Activated CD4-positive, alpha-beta T cell treated with anti-CD3 and anti-CD28 coated beads, Interleukin-2, amount 50 U/mL, for 48 hours (primary cell): ENCODE measurements at places on chromosomes 16 and 17.

DNA sequence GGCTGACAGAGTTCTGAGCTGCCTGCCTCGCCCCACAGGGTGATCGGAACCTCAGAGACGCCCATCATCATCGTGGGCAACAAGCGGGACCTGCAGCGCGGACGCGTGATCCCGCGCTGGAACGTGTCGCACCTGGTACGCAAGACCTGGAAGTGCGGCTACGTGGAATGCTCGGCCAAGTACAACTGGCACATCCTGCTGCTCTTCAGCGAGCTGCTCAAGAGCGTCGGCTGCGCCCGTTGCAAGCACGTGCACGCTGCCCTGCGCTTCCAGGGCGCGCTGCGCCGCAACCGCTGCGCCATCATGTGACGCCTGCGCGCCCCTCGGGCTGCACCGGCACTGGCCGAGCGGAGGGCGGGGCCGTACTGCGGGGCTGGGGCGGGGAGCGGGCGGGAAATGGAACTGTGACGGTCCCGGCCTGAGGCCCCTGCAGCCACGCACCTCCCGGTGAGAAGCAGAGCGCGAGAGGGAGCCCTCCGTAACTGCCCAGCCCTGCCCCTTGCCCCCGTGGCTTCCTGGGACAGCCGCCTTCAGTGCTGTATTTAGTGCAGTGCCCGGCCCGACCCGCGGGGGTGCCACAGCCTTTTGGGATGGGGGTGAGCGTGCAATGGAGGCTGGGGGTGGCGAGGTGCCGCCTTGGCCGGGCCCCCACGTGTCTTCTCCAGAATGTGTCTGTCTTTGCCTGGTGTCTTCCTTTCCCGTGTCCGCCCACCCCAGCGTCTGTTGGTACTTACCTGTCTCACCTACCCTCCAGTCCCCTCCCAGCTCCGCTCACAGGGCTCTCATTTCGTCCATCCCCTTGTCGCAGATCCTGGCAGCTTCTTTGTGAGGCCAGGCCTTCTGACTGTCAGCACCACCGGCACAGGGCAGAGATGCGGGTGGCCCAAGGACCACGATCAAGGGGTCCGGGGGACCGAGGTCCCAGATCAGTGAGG, 9.8 kb downstream of the RASL10B start:
- DNase-seq = no peak

DNA sequence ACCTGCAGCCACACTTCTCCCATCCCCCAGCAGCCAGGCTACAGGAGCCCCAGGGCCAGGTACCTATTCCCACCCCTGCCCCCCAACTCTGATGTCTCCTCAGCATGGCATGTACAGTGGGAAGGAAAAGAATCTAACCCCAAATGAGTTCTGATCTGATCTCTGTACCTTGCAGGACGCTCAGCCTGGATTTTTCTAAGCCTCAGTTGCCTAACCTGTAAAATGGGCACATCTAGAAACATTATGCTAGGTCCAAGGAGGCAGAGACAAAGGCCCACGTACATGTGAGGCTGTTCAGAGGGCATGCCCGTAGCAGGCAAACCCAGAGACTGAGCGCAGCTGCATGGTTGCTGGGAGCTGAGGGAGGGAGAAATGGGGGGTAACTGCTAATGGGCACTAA, 35.1 kb downstream of the SLC38A8 start:
- no peak for DNase-seq

- DNase-seq = no peak
These were observed 1.8 kb upstream of the TEX2 start for GRCh38 chr17:64264891-64265290.

- DNase-seq = no peak
These were observed 21.1 kb downstream of the ARHGAP23 start for GRCh38 chr17:38449364-38449763.

- DNase-seq = no peak
These were observed 8.7 kb downstream of the CCL17 start for GRCh38 chr16:57413301-57413730.
